Aorta (tissue), 5 donors: ENCODE measurements at places on chromosomes 12 and 14.

- no peak for DNase-seq
These were observed 21.3 kb upstream of the LDHB start for GRCh38 chr12:21678959-21679358.

DNA sequence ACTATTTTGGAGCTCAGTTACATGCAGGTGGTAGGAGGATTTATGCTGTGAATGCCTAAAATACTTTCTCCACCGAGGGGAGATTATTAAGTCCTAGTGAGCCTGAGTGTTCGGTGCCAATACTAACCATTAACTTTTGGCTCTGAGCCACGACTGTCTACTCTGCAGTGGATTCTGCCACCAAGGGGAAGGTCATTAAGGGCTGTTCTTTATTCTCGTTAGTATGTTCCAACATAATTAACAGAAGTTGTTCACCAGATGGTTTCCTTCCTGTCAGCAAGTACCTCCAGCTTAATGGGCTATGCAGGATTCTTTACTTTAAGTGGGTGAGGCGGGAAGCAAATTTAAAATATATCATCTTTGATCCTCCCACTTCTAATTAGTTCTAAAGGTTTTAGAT lies 326.3 kb downstream of the BMP4 start:
- DNase-seq, result no peak

DNA sequence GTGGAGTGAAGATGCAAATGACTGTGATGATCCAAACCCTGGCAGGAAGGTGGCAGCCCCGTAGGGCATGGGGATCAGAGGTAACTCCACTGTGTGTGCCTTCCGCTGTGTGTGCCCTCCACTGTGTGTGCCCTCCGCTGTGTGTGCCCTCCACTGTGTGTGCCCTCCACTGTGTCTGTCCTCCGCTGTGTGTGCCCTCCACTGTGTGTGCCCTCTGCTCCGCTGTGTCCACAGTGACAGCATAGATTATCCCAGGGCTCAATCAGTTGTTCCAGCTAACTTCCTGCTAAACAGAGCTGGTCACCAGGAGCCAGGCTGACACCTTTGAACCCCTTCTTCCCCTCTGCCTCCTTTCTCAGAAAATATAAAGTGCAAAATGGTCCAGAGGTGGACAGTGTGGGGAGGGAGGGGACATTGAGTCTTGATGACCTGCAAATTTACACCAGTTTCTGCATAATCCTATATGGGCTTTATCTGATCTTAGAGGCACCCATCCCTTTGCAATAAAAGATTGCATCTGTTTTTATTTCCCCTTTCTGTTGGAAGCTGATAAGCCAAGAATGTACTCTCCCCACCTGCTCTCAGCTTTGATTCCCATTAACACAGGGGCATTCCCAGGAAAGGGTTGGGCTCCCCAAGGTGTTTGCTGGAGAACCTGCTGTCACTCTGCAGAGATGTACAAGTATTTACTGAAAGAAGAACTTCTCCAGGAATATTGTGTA lies 21.6 kb upstream of the HNF1A start:
- no peak for DNase-seq

GRCh38 chr12:87848248-87848868 lies 180.8 kb downstream of the C12orf50 start:
- no peak for DNase-seq

GRCh38 chr12:114319422-114319821 lies 86.5 kb downstream of the TBX5 start:
- DNase-seq, result peak; percentile 78

DNA sequence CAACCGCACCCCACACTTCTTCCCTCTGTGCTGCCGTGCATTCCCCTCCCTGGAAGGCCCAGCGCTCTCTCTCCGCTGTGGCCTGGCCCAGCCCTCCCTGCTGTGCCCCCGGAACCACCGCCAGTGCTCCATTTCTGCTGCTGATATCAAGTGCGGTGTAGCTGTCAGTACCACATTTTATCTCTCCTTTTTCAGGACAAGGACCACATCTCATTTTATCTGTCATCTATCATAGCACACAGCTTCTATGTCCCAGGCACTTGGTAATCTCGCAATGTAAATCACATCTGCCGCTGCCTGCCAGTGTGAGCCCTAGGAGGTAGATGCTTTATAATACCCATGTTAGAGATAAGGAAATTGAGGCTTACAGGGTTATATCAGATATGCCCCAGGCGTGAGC lies 18.3 kb downstream of the IL31 start:
- no peak for DNase-seq
